ENCODE measurements at places on chromosomes 6 and 20. TPM values are rescaled to one million over a fixed set of nuclear protein-coding genes. Genes with fewer than 3 reads are reported as not detected.

The EBF4 gene
- 4.0 TPM for total RNA-seq

The SMPDL3A gene
- 2.1 TPM for total RNA-seq

The JPH2 gene
- 19.1 TPM for total RNA-seq

DNA sequence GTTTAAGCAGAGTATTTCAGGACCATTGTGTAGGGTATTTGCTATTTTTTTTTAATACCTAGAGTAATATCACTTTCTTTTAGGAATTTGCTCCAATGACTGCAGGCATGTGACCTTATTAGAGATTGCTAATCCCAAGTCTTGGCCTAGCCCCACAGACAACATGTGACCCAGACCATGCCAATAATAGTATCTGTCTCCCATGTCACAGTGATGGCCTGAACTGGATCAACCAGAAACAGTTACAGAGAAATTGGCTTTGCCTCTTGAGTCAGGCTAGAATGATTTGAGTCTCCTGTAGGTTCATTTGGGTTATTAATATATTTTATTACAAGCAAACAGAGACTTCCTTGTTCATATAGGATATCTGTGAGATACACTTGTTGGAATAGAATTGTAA lies 116.8 kb downstream of the DNAH8 start:
- no peaks in the 10 kb centered on the region for H3K4me1 ChIP-seq
- H3K27ac ChIP-seq = no peak overlapping the region
- no peaks in the 10 kb centered on the region for H3K36me3 ChIP-seq
- H3K4me3 ChIP-seq = no peak overlapping the region
- no peaks in the 10 kb centered on the region for H3K27me3 ChIP-seq
